ENCODE measurements at places on chromosomes 7 and 10. TPM values are rescaled to one million over a fixed set of nuclear protein-coding genes. Genes with fewer than 3 reads are reported as not detected.

UNCX gene
- total RNA-seq = not detected

GTF2I gene
- 82.7 TPM for total RNA-seq

NPY4R gene
- not detected for total RNA-seq

MSS51 gene
- total RNA-seq = 1.5 TPM

SEPTIN14 gene
- total RNA-seq = not detected

GDF2 gene
- total RNA-seq = not detected

PON1 gene
- not detected for total RNA-seq

NET1 gene
- total RNA-seq = 45.4 TPM

LGI1 gene
- total RNA-seq = not detected

OR13A1 gene
- not detected for total RNA-seq

MCMBP gene
- total RNA-seq = 48.0 TPM

MYH16 gene
- not detected for total RNA-seq

Data from fibroblast of lung (primary cell).